Suppressor macrophage treated with lipopolysaccharide for 4 hours (primary cell): ENCODE measurements at places on chromosomes 11 and 22.

GRCh38 chr11:65226103-65226442 lies 35.7 kb upstream of the POLA2 start:
- DNase-seq, result no peak

GRCh38 chr11:127521413-127521812 lies 520.8 kb upstream of the KIRREL3 start:
- DNase-seq, result no peak

DNA sequence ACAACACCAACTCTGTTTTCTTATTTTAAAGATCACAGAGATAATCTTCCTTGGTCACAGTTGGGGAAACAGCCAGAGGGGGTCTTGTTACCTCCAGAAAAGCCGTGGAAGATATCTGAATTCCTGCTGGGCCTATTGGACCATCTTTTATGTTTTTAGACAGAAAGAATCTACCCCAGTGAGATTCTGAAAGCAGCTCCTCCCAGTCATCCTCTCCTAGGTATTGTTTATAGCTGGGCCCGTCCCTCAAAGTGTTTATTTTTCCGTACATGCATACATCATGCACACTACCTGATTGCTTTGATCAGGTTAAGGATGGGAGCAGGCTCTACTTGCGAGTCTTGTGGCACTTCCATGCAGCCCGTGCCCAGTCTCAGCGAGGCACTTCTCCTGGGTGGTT lies 742.4 kb downstream of the NTM start:
- no peak for DNase-seq

- no peak for DNase-seq
Measured at GRCh38 chr22:49262167-49262566, 565.5 kb downstream of the BRD1 start.

- DNase-seq, result peak; percentile 75
Measured at GRCh38 chr11:75429902-75430713, 2.9 kb downstream of the KLHL35 start.

DNA sequence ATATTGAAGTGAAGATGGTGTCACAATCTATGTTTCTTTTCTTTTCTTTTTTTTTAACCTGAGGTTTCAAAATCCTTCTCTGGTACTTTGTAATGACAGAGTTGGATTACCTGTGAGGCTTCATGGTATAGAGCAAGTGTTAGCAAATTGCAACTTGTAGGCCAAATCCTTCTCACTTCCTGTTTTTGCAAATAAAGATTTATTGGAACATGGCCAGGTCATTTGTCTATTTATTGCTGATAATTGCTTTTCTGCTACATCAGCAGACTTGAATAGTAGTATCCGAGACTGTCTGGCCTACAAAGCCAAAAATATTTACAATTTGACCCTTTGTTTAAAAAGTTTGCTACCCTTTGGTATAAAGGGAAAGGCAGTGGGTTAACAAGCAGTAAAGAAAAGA lies 1059.4 kb upstream of the CCDC90B start:
- no peak for DNase-seq

DNA sequence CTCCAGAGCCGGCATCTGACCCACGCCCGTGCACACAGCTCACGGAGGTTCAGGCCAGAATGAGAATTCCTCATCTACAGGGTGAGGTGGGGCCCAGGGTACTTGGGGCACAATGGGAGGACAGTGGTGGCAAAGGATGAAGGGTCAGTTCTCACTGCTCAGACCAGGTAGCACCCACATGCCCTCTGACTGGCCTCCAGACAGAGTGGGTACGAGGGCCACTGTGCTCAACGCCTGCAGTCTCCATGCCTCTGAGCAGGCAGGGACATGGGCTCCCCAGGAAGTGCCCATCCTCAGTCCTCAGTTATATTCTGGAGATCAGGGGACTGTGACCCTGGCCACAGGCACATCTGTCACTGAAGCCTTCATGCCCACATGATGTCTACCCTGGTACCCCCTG lies 13.0 kb upstream of the CDC42BPG start:
- no peak for DNase-seq

DNA sequence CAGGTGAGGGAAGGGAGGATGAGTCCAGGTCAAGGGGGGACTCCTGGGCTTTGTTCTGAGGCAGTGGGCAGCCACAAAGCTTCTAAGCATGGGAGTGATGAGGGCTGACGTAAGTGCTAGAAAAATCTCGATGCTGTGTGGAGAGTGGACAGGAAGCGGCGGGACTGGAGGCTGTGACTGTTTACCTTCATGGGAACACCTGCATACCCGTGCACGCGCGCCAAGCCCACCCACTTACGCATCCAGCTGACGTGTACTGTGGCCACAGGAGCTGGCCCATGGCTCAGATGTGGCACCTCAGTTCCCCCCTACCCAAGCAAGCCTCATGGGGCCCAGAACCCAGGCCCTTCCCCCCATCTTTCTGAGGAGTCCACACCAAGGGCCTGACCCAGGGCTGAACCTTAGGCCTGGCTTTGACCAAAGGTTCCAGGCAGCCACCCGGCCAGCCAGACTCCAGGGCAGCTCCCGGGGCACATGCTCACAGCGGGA lies 14.0 kb downstream of the MYRF start:
- no peak for DNase-seq

- DNase-seq, result no peak
Measured at GRCh38 chr11:34219279-34219678, 113.8 kb downstream of the NAT10 start.

DNA sequence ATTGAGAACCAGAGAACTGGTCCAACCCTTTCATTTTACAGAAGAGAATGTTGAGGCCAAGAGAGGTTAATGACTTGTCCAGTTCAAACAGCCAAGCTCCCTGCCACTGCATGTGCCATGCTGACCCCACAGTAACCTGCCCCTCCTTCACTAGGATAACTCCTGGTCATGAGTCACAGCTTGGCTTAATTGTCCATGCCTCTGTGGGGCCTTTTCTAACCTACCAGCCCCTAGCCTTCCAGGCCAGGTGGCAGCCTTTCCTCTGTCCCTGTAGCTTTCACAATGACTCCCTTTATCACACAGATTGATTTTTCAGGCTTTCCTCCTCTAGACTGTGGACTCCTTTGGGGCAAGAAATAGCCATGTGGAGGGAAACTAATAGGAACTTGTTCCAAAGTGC lies 97.2 kb downstream of the PIWIL4 start:
- DNase-seq, result no peak

DNA sequence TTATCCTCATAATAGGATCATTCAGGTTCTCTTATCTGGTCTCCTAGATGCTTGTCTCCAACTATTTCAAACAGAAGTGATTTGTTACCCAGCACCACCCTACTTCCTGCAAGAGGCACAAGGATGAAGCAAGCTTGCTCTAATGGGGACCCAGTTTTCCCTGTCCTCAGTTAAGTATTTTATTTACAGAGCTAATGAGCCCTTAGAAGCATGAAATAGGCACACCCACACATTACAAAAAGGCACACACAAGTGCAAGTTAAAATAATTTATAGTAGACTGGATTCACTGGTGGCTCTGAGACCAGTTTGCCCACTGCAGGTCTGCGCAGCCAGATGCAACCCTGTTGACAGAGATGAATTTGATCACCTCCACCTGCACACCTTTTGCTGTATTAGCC lies 167.5 kb downstream of the KIRREL3 start:
- no peak for DNase-seq

GRCh38 chr11:78351979-78352841 lies 65.4 kb downstream of the GAB2 start:
- DNase-seq, result peak; percentile 72

GRCh38 chr11:71182791-71183677 lies 69.3 kb downstream of the SHANK2 start:
- no peak for DNase-seq
